ENCODE measurements at places on chromosomes 5 and 9. TPM values are rescaled to one million over a fixed set of nuclear protein-coding genes. Genes with fewer than 3 reads are reported as not detected.

The ORM1 gene
- not detected for total RNA-seq

The RPL35 gene
- total RNA-seq: 3,167 TPM

The PCDHA10 gene
- 0.01 TPM for total RNA-seq

The LCN9 gene
- not detected for total RNA-seq

The SUSD1 gene
- total RNA-seq: 11.5 TPM

The TRIM7 gene
- total RNA-seq: 45.8 TPM

The FOXI1 gene
- not detected for total RNA-seq

The PTPRD gene
- 0.30 TPM for total RNA-seq

The SOX30 gene
- not detected for total RNA-seq

The KIF4B gene
- 0.05 TPM for total RNA-seq

The TNFSF8 gene
- not detected for total RNA-seq

The C5orf34 gene
- total RNA-seq: 5.2 TPM

The SLC30A5 gene
- 38.0 TPM for total RNA-seq

The SLC36A1 gene
- total RNA-seq: 9.6 TPM

The NR4A3 gene
- total RNA-seq: 2.1 TPM

The CDX1 gene
- total RNA-seq: not detected

The EQTN gene
- not detected for total RNA-seq

The TSSK1B gene
- total RNA-seq: not detected

The S1PR3 gene
- 41.2 TPM for total RNA-seq

The NFX1 gene
- total RNA-seq: 27.5 TPM

The ARHGEF37 gene
- total RNA-seq: 0.72 TPM
